ENCODE measurements at places on chromosomes 6 and 20.

- DNase-seq = no peak
These were observed 6.8 kb downstream of the HFE start for GRCh38 chr6:26094036-26094435.

GRCh38 chr6:13355043-13355945, 27.0 kb upstream of the TBC1D7 start:
- DNase-seq = no peak

DNA sequence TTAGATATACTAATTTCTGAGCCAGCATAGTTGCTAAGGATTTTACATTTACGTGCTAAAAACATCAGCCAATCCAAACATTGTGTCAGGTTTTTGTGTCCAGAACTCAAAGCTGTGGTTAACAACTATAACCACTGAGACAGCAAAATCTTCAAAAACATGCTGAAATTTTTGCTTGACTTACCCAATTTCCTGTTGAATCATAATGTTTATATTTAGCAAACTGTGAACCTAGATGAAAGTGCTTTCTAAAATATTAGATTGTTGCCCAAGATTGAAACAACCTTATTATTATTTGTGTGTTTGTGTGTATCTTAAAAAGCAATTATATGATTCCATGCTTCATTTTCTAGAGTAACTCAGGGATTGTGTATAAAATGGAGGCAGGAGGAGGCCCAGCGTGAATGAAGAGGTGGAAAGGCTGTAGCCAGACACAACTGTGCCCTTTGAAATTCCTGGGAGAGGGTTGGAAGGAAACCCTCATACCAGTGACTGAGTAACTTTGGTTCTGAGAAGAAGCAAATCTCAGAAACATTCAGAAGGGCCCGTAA, 48.0 kb downstream of the ARMC2 start:
- DNase-seq = no peak

GRCh38 chr6:13661647-13662046, 46.5 kb downstream of the NOL7 start:
- DNase-seq = no peak

- DNase-seq = no peak
These were observed 174.4 kb upstream of the RIN2 start for GRCh38 chr20:19583532-19584175.

DNA sequence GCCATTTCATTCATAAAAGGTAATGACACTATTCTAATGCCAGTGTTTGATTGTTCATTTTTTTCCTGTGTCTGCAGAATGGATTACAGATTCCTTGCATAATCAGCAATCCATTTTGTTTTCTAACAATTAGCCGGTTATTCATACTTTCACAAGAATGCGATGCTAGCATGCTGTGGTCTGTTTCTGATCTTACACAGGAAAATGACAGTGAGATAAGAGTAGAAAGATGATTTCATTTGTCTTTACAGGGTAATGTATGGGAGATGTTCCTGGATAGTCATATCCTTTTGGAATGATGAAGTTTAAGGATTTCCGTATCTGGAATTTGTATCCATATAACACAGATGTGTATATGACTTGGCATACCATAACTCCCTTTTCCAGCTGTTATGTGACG, 207.3 kb downstream of the FARS2 start:
- no peak for DNase-seq

- DNase-seq = no peak
These were observed 330.8 kb upstream of the PREP start for GRCh38 chr6:105733556-105734162.

GRCh38 chr6:170583756-170584180, 669 bp downstream of the PDCD2 start:
- DNase-seq = no peak

- DNase-seq = no peak
These were observed 170.4 kb upstream of the SPTLC3 start for GRCh38 chr20:12838261-12838866.

- no peak for DNase-seq
These were observed 7.0 kb upstream of the KIFC1 start for GRCh38 chr6:33384581-33385020.

- DNase-seq = no peak
These were observed 24.7 kb upstream of the RBL1 start for GRCh38 chr20:37120497-37120896.

DNA sequence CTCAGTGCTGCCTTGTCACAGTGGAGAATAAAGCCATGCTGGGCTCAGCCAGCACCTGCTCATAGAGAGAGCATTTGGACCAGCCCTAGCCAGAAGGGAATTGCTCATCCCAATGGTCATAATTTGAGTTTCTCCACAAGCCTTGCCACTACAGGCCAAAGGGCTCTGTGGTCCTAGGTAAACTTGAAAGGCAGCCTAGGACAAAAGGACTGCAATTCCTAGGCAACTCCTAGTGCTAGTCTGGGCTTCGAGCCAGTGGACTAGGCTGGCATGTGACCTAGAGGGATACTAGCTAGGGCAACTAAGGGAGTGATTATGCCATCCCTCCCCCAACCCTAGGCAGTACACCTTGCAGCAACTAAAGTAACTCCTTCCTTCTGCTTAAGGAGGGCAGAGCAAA, 516.2 kb downstream of the BCKDHB start:
- DNase-seq = no peak

DNA sequence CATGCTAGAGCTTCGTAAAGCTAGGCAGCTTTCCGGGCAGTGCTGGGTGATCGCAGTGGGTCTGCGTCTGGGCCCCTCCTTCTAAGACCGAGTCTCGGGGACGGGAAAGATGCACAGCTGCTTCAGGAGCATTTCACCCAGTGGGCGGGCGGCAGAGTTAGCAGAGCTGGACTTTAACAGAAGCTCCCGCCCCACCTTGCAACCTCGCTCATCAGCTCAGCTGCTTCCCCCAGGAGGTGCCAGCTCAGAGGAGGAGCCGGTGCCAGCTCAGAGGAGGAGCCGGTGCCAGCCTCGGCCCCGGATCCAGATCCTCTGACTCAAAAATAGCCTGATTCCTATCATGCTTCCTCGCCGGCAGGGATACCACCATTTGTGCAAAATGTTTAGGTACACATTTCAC, 94.5 kb upstream of the RPS6KA2 start:
- no peak for DNase-seq

- DNase-seq = no peak
These were observed 27.1 kb downstream of the COL12A1 start for GRCh38 chr6:75178757-75179156.

- no peak for DNase-seq
These were observed 108.6 kb upstream of the VGLL2 start for GRCh38 chr6:117156741-117157140.

GRCh38 chr20:50717974-50718761, 13.2 kb upstream of the PARD6B start:
- DNase-seq = no peak

GRCh38 chr6:73309785-73310502, 44.1 kb downstream of the DPPA5 start:
- peak; percentile 63 for DNase-seq

DNA sequence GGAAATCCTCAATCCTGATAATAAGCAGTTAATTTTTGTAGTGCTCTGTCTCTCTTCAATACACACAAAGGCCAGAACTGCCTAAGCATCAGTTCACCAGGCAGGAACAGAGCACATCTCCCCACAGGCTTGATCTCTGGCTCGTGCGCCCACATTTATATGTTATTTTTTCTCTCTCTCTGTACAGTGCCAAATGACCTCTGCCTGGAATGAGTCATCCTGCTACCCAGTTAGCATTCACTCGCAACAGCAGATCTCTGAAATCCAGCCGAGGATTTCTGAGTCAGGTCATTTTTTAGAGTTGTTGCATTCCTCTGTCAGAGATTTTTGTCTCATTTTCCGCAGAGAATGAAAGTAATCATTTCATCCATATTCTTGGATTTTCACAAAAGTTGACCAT, 107.1 kb downstream of the COL12A1 start:
- DNase-seq = peak; percentile 3

- DNase-seq = no peak
These were observed 11.0 kb upstream of the TPD52L1 start for GRCh38 chr6:125142618-125143017.

GRCh38 chr6:149236589-149236988, 80.9 kb upstream of the TAB2 start:
- no peak for DNase-seq

- no peak for DNase-seq
These were observed 588.7 kb downstream of the UTRN start for GRCh38 chr6:144873623-144874378.

- no peak for DNase-seq
These were observed 16.1 kb upstream of the KIAA0408 start for GRCh38 chr6:127475135-127475822.

DNA sequence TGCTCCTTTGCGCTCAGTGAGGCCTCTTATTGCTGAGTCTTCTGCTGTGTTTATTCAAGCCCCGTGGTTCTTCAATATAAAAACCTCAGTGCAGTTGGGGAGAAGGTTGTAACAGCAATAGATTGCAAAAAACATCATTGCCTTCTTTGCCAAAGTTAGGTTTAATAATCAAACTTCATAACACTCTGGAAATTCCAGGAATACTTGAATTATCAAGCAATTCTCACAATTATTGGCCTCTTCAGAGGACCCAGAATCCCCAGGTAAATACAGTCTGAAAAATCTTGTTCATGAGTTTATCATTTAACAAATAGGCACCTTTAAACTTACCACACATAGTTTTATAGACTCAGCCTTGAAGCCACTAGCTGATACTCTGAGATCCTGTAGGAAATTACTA, 213.6 kb downstream of the OGFRL1 start:
- no peak for DNase-seq

- DNase-seq = no peak
These were observed 27.6 kb upstream of the HACE1 start for GRCh38 chr6:104887350-104887749.

DNA sequence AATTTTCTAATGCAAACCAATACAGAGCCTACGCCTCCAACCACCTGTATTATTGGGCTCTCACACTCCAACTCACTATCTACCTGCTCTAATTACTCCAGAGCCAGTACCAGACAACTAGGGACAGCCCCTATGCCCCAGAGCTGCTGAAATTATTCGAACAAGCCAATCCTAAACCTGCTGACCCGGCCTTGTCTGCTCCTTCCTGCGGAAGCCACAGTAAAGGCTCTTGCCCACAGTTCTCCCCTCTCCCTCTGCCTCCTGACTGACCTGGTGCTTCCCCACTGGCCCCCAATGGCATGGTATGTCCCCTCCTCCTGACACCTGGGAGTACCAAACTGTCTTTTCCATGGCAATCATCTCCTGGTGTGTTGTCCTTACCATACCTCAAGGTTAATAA, 4.1 kb upstream of the TOX2 start:
- no peak for DNase-seq

- no peak for DNase-seq
These were observed 649.2 kb downstream of the MMUT start for GRCh38 chr6:48813836-48814235.

DNA sequence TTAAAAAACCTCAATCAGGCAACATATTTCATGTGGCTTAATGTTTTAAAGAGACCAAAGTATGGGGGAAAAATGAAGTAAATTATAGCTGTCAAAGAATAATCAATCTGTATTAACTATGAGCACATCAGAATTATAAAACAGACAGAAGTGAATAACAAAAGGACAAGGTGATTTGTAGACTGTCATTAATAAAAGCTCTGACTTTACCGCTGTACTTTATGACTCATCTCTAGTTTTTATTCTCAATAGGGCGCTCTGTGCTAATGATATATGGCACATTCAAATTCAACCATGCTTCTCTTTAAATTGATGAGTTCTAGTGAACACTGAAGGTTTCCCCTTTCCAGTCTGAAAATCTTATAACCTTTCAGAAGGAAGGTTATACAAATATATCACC, 72.0 kb downstream of the PREP start:
- no peak for DNase-seq

DNA sequence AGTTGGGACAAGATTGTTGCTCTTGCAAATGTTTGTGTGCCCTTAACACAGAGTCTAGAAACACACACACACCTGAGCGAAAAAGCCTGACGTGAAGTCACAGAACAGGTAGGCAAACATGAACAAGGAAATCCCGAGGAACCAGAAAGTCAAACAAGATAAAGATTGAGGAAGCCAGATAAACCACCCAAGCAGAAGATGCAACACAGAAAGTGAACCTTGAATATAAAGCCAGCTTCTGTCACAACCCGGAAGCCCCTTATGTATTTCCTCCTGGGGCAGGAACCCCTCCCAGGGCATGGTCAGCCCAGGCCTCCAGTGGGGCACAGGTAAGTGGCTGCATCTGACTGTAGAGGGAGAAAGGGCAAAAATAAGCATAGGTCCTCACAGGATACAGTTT, 158.2 kb upstream of the SUPT3H start:
- DNase-seq = no peak

GRCh38 chr6:130296854-130297253, 69.0 kb upstream of the TMEM200A start:
- DNase-seq = no peak

DNA sequence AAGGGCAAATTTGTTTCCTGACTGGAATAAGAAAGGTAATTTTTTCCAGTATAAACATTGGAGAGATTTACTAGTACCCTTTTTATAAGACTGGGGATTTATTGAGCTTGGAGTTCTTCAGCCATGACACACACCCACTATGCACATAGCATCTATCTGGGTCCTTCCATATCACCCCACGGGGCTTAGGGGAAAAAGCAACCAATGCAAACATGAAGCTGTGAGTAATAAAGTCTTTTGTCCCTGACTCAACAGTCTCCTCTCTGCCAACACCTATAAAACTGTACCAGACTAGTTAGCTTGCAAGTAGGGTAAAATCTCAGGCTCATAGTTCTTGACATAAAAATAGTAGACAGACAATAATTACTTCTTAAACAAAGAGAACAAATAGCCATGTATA, 23.4 kb downstream of the COL21A1 start:
- no peak for DNase-seq

GRCh38 chr20:44065401-44066340, 121.3 kb downstream of the JPH2 start:
- DNase-seq = no peak

GRCh38 chr20:45318948-45319347, 10.8 kb upstream of the MATN4 start:
- DNase-seq = no peak

DNA sequence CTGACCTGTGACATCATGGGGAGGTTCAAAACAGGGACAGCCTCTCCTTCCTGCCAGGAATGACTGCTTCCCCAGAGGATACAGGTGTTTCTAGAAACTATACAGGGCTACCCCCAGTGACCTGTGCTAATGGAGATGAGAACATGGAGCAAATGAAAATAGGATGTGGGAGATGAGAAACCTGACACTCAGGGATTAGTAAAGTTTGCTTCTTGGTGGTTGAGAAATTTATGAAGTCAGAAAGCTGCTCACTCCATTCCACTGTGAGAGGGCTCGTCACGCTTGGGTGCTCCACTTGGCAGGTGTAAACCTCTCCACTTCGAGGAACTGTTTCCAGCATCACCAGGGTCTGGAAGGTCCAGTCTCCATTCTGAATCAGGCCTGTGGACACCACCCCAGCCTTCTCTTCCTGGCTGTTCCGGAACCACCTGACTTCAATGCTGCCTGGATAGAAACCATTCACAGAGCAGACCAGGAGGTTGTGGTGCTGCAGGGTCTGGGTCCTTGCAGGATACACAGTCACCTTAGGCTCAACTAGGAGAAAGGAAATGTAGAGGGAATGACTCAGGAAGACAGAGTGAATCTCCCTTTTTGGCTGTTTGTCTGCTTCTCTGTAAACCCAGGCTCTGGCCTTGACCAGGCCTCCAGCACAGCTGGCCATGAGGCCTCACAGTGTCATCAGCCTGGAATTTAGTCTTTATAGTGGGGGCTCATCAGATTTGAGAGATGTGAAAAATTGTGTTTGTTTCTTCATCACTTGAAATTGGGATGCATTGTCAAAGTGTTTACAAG, 10.8 kb downstream of the HLA-DRB5 start:
- no peak for DNase-seq

- DNase-seq = no peak
These were observed 251.4 kb downstream of the TAF4 start for GRCh38 chr20:61814244-61814643.

All from substantia nigra (tissue), 51 donors.